Stimulated activated CD8-positive, alpha-beta memory T cell treated with anti-CD3 and anti-CD28 coated beads, Interleukin-15, amount 100 ng/mL, for 24 hours (primary cell): ENCODE measurements at places on chromosomes 2 and 18.

GRCh38 chr2:179646862-179647587 lies 214.4 kb downstream of the ZNF385B start:
- no peak for DNase-seq

- DNase-seq = no peak
Measured at GRCh38 chr2:217964275-217965161, 38.3 kb downstream of the TNS1 start.

GRCh38 chr18:65753520-65753919 lies 2.7 kb downstream of the CDH7 start:
- DNase-seq = no peak

DNA sequence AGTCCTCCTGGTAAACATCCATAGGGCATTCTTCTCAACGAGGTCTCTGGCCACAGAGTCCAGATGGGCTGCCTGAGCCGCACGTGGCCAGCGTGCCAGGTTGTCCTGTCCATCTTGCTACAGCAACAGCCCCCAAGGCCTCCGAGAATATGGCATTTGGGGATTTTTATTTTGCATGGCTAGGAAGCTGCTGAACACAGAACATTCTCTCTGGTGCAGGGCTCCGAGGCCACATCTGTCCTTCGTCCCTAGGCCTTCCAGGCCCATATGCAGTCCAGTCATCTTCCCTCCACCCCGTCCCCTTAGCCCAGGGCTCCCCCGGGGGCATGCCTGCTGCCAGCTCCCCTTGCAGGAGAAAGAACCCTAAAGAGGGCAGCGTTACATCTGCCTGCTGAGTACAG lies 2.3 kb downstream of the HDAC4 start:
- DNase-seq = no peak

- no peak for DNase-seq
Measured at GRCh38 chr2:152577579-152577978, 139.7 kb downstream of the PRPF40A start.

- DNase-seq = no peak
Measured at GRCh38 chr2:74293191-74293991, 49.8 kb downstream of the SLC4A5 start.

DNA sequence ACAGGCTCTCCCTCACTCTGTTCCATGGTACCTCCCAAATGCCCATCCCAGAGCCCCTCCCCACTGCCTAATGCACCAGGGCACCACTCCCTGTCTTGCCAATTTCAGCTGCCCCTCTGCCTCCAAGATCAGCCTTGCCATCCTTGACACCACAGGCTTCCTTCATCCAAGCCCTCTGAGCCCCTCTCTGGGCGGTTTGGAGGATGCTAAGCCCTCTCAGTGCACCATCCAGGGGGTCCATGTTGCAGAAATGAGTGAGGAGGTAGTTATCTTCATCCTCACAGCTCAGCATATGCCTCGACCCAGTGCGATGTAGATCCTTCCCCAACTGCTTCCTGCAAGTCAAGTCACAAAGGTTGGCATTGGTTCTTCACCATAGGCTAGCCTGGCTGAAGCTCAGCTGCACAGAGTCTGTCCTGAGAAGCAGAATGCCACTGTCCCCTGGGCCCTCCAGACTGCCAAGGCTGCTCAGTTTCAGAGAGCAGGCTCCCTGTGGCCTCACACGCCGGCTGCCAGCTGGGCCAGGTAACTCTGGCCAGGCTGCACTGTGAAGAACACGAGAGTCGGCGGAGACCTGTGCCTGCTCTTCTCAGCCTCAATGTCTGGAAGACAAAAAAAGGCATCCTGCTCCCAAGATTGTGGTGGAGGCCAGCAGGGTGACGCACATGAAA lies 9.9 kb upstream of the MAP3K2 start:
- no peak for DNase-seq

- DNase-seq = no peak
Measured at GRCh38 chr2:119814216-119814615, 54.5 kb downstream of the PTPN4 start.

GRCh38 chr2:71962911-71963694 lies 184.6 kb downstream of the CYP26B1 start:
- no peak for DNase-seq

GRCh38 chr2:137857881-137858280 lies 106.4 kb upstream of the HNMT start:
- no peak for DNase-seq

DNA sequence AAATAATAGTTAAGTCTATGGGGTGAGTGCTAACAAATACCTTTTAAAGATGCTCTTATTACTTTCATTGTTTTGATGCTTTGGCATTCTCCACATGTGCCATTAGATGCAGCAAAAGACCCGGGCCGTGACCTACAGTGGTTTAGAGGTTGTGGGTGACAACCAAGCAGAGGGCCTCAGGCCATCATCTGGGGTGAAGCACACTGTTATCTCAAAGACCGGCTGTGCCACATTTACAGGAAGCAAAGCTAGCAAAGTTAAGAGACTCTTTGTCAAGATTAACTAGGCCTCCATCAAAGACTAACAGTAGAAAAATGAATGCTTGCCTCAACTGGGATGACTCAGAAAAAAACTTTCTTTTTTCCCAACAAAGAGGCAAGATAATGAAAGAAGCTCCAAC lies 695.3 kb downstream of the SATB2 start:
- DNase-seq = no peak

DNA sequence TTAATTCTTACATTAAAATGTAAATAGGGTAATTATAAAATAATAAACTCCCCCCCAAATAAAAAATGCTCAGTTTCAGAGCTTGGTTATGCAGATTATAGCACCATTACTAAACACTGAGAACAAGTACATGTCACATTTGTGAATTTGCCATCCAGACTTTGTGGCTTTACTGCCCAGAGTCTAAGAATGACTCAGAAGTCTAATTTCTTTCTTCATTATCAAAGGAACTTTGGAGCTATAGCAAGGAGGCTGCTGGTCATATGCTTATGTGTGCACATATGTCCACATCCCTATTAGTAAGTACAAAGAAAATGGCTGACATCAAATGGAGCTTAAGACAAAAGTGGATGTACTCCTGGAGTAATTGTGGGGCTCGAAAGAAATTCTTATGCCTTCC lies 248.5 kb upstream of the SESTD1 start:
- no peak for DNase-seq

- no peak for DNase-seq
Measured at GRCh38 chr2:151638191-151638933, 95.9 kb downstream of the NEB start.

DNA sequence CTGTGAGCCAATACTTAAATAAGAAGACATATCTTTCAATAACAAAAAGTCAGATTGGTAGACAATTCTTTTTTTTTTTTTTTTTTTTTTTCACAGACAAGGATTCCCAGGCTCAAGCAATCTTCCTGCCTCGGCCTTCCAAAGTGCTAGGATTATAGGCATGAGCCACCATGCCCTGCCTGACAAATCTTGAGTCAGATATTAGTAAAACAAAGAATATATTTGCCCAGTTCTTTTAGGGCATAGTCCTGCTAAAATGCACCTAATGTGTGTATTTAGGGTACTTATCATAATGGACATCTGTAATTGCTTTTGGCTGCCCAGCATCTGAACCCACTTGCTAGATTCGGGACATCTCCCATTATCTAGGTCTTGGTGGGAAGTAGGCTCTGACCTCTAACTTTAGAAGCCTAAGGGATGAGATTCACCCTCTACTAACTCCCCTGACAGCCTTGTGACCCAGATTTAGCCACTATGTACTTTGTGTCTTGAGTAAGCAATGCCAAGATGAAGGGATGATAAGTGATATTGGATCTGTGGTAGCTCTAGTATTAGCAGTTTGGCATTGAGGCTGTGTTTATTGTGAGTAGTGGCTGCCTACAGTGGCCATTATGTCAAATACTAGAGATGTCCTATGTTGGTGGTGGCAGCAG lies 18.5 kb upstream of the PSME4 start:
- DNase-seq = no peak

DNA sequence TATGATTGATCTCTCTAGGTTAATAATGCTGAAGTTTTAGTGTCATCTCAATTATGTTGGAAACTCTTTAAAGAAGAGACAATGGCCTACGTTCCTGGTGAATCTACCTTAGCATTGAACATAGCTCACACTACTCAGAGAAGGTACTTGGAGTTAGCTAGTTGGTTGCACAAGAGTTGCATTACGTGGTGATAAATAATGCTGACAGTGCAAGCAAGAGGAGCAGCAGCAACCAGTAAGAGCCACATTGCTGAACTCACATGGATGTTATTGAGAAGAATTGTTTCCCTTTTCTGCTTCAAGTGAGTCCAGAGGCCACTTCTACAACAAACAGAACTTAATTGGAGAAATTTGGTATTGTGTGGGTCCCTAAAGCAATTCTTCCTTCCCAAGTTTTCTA lies 737.1 kb downstream of the TDRD15 start:
- no peak for DNase-seq

DNA sequence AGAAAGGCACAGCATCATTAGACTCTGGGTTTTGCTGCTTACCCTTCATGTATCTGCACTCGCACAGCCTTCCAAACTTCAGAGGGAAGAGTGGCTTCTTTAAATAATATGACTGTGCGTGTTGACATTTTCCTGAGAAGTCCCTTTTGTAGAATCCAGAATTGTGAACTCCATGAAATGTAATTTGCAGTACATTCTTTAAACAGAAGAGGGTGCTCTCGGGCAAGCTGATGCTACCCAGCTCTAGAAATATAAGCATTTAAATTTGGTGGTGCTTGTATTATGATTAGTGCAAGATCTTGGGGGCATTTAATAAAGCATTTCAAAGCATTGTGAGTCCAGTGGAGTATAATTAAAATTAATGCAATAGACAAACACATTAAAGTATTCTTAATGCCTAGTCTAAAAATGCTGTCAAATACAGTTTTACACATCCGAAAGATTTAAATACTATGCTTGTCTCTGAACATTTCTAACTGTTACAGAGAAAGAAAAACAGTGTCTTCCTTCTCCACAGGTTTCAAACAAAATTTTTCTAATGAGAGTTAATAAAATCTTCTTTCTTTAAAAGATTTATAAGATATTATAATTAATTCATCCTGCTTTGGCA lies 17.3 kb upstream of the GTF2A1L start:
- DNase-seq = no peak

DNA sequence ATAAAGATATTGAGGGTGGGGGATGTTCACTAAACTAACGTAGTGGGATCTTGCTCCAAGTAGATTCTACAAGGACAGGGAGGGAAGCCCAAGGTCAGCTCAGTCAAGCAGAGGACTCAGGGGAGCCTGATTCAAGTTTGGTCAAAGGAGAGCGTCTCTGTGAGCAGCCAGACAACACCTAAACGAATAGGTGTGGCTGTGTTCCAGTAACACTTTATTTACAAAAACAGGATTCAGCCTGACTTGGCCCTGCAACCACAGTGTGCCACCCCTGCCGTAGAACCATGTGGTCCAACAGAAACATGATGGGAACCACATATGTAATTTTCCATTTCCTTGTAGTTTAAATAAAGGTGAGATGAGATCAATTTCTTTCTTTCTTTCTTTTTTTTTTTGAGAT lies 18.1 kb upstream of the FZD5 start:
- no peak for DNase-seq

DNA sequence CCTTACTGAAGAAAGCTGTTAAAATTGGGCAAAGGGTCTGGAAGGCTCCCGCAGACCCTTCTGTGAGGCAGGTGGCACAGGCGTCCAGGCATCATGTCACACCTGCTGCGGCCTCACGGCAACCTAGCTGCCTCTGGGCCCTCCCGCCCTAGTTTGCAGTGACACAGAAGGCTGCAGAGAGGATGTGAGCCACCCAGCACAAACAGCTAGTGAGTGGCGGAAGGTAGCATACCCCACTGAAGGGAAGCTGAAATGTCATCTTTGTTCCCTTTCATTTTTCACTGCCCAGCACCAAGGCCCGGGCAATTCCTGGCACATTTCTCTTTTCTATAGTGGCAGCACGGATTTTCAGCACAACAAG lies 53.8 kb downstream of the TRAPPC12 start:
- DNase-seq = no peak
